ENCODE measurements at places on chromosomes 6 and 20.
A peak's percentile ranks its signal among the peaks of the same experiment; 100 is the strongest.

DNA sequence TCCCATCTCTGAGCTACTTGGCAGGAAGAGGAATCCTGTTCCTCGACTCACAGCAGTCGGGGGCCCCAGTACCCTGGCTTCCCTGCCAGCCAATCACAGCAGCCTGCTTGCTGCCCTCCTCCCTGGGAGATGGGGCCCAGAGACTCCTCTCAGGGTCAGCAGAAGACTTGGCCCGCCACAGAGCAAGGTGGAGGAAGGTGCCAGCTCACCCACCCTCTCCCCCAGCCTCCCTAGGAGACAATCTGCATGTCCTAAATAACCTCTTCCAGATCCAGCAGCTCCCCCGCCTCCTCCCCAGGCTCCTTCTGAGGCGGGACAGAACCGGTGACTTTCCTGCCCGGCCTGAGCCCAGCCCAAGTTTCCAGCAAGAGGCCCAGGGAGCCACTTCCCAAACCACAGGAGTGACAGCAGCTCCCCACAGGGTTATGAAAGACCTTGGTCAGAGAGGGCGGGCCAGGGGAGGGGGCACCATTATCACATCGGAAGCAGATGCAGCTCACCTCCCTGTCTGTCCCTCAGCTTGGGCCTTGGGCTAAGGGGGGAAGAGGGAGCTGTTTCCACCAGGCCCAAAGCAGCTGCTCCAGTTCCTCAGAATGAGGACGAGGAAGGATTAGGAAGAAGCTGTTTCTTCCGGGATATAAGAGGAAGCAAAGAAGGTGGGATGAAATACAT lies 2.3 kb downstream of the CCND3 start:
- DNase-seq: peak; percentile 28

GRCh38 chr6:89862273-89862672 lies 32.0 kb upstream of the GJA10 start:
- no peak for DNase-seq

- DNase-seq: no peak
Measured at GRCh38 chr6:148611213-148611612, 135.6 kb upstream of the UST start.

- DNase-seq: no peak
Measured at GRCh38 chr6:118660218-118660569, 8.8 kb upstream of the CEP85L start.

DNA sequence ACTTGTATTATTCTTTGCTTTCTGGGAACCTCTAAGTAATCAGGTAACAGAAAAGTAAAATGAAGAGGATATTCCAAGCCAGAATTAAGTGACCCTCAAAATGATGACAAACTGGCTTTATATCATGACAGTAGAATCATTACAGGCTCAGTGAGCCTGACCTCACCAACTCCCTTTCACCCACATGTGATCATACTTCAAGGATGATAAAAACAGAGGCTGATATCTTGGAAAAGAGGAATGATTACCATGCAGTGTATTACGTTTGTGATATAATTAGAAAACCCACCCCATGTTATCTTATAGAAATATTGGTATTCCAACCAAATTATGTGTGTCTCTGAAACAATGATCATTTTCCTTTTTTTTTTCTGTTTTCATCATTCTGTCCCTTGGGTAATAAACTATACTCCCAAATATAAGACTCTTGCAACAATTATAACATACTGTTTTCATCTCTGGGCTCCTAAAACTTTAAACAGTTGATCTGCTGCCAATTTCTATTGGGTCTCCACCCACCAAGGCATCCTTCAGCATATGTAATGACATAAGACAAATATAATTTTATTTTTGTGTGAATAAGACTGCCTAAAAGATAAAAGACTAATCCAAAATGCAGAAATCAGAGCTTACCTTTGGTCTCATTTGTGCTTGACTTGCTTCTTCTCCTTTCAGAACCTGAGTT lies 115.7 kb downstream of the DST start:
- no peak for DNase-seq

GRCh38 chr20:52959125-52959524 lies 13.0 kb upstream of the TSHZ2 start:
- no peak for DNase-seq

DNA sequence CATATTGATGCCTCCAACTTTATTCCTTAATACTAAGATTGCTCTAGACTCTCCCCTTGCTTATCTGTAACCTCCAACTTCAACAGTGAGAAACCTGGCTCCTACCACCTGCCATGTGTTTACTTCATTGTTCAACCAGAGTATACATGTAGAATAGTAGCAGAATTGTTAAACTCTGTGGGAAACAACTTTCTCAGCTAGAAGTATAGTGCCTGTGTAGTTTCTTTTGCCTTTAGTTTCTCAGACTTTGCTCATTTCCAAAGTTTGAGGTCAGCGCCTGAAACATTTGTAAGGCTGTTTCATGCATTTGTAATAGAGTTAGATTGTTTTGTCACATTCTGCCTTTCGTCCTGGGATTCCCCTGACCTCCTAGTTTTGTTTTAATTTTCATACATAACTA lies 34.9 kb upstream of the HECA start:
- no peak for DNase-seq

All from omental fat pad (tissue), 4 donors.